NCI-H1092 (cell line): ENCODE measurements at places on chromosomes 2 and 18.

DNA sequence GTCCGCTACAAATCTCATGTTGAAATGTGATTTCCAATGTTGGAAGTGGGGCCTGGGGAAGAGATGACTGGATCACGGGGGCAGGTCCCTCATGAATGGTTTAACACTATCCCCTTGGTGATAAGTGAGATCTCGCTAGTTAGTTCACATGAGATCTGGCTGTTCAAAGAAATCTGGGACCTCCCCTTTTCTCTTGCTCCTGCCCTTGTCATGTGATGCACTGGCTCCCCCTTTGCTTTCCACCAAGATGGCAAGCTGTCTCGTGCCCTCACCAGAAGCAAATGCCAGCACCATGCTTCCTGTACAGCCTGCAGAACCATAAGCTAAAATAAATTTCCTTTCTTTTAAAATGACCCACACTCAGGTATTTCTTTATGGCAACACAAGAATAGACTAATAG lies 57.3 kb upstream of the C2orf15 start:
- DNase-seq = no peak

DNA sequence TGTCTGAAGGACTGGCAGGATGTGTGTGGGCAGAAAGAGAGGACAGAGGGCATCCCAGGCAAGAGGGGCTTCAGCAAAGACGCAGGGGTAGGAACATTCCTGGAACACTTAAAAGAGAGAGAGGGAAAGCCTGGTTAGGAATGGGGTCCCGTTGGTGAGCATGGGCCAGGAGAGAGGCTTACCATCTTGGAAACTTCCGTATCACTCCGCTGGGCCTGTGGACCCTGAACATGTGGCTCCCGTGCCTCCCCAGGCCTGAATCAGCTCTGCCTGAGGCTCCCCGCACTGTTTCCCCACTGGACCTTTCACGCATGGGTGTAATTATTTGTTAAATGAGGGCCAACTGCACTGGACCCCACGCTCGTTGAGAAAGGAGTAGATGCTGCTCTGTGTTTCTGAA lies 191.1 kb upstream of the GLI2 start:
- no peak for DNase-seq

- no peak for DNase-seq
These were observed 71.8 kb downstream of the MGAT5 start for GRCh38 chr2:134325696-134326095.

- no peak for DNase-seq
These were observed 98.9 kb downstream of the MYT1L start for GRCh38 chr2:2232167-2232566.

GRCh38 chr18:54169431-54170403 lies 54.8 kb downstream of the MBD2 start:
- no peak for DNase-seq

GRCh38 chr2:32355976-32356680 lies 695 bp upstream of the BIRC6 start:
- no peak for DNase-seq

DNA sequence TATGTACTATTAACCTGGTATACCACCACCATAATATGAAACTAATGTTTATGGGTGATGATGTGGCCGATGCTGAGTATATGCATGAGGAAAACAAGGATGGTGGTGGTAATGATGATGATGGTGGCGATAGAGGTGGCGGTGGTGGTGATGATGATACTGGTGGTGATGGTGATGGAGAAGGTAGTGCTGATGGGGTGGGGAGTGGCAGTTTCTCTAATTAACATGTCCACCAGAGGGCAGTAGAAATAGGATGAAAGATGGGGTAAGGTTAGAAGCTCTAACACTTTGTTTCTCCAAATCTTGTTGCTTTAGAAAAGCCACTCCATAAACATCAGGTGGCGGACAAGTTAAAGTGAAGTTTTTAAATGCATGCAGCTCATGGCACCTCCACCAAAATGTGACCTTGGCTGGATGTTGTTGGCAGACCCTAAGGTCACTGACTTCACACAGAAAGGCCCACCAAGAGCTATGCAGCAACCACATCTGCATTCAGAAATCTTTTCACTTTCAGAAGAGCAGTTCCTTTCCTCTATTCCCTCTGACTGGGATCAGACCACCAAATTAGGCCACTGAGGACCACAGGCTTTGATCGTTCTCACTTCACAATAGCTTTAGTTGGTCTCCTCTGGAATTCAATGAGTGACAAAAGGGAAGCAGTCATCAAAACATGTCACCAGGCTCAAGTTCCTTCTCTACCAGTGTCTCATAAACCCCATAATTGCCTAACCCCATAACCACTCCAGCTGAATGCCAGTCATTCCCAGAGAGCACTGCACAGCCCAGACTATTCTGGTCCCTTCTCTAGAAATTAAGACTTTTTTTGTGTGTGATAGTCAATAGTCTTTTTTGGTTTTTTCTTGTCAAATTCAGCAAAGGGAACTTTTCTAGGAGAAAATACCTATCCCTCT lies 7.5 kb upstream of the BCL11A start:
- DNase-seq = no peak

DNA sequence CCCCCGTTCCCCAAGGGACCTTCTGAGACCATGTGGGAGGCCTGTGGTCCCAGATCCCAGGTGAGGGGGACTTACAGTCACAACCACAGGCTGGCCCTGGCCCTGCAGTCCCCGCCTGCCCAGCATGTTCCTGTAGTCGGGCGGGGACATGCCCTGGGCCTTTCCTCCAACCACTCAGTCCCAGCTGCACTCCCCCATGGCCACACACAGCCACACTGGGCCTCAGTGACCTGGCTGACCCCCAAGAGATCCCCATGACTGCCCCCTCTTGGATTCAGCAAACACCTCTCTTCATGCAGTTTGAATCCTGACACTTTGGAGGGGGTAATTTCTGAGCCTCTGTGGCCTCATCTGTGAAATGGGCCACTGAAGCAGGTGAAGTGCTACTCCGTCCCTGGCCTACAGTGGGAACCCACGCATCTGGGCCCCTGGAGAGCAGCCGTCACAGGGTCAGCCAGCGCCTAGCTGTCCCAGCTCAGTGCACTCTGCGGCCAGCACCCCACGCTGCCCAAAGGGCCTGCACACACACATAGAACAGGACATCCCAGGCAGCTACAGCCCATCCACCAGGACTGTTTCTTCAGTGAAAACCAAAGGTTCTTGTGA lies 12.7 kb upstream of the ARHGEF4 start:
- no peak for DNase-seq

GRCh38 chr2:2229626-2230432 lies 101.2 kb downstream of the MYT1L start:
- no peak for DNase-seq

DNA sequence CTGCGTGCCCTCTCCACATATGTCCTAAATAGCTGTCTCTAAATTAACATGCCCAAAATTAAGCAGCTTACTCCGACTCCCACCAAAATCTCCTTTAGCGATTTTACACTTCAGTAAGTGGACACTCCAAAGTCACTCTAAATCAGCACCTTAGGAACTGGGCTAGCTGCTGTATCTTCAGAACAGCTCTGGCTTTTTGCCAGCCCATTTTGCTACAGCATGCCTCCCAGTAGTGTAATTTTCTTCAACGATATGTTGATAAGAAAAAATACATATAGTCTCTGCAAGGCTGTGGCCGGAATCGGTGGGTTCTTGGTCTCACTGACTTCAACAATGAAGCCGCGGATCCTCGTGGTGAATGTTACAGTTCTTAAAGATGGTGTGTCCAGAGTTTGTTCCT lies 291.8 kb upstream of the RGPD4 start:
- no peak for DNase-seq

DNA sequence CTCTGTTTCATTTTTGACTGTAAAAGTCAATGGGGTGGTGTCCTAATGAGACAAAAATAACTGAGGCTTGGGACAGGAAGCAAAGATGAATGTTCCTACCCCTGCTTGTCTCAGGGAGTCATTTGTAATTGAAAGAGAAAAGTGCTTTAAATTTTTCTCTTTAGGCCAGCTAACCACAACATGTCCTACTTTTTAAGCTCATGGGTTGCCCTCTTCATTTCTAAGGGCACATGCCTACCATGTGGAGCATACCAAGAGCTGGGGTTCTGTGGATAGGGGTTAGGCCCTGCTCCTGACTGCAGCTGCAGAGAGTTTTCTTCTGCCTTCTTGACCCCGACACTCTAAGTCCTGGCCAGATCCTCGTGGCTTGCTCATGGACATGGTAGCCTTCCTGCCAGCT lies 96.8 kb upstream of the ARL4C start:
- DNase-seq = no peak

GRCh38 chr2:26491563-26492167 lies 13.7 kb upstream of the OTOF start:
- no peak for DNase-seq

- no peak for DNase-seq
These were observed 44.5 kb downstream of the USP34 start for GRCh38 chr2:61426267-61426897.

GRCh38 chr2:70645733-70646419 lies 92.2 kb upstream of the TGFA start:
- no peak for DNase-seq

DNA sequence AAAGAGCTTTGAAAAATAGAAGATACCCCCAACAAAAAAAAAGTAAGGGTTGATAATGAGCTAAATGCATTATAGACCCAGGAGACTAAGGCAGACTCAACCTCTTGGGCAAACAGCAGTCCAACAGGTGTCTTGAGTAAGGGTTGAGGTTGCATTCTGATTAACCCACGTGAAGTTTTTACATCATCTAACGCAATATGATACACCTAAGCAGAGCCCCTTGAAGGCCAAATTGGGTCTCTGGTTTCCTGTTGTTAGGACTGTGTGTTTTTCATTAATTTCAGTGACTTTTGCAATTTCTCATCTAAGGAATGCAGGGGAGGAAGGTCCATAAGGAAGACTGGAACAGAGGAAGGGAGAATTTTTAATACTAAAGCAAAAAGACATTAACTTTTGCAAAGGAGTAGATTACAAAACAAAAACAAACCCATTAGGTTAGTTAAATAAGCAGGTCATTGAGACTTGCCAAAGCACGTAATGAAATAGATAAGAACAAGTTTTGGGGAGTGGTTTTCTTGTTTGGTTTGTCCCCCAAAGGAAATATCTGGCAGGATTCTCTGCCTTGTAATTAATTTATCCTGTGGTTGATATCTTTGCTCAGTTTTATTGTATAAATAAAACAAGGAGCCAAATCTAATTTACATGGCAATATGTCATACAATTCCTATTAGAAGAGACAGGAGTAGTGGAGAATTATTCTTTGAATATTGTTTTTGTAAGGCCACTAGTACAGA lies 244.3 kb downstream of the ETAA1 start:
- no peak for DNase-seq

GRCh38 chr18:8871489-8871888 lies 166.1 kb downstream of the MTCL1 start:
- no peak for DNase-seq

DNA sequence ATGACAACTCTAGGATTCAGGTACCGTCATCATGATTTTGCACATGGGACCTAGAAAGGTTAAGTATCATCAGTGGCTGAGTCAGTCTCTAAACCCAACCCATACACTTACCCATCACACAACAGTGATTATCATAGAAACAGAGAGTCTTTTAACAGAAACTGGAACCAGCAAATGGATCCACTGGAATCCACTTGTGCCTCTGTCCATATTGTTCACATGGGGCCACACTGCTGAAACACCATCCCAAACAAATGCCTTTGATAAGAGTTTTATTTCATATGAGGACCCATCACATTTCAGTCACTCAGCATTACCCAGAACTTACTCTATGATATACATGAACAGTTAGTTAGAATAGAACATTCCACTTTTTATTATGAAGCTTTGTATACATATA lies 430.0 kb downstream of the STK39 start:
- DNase-seq = no peak

GRCh38 chr2:64326578-64327050 lies 127.3 kb upstream of the LGALSL start:
- DNase-seq = no peak

- DNase-seq = no peak
These were observed 21.1 kb downstream of the MBP start for GRCh38 chr18:77111449-77111848.

DNA sequence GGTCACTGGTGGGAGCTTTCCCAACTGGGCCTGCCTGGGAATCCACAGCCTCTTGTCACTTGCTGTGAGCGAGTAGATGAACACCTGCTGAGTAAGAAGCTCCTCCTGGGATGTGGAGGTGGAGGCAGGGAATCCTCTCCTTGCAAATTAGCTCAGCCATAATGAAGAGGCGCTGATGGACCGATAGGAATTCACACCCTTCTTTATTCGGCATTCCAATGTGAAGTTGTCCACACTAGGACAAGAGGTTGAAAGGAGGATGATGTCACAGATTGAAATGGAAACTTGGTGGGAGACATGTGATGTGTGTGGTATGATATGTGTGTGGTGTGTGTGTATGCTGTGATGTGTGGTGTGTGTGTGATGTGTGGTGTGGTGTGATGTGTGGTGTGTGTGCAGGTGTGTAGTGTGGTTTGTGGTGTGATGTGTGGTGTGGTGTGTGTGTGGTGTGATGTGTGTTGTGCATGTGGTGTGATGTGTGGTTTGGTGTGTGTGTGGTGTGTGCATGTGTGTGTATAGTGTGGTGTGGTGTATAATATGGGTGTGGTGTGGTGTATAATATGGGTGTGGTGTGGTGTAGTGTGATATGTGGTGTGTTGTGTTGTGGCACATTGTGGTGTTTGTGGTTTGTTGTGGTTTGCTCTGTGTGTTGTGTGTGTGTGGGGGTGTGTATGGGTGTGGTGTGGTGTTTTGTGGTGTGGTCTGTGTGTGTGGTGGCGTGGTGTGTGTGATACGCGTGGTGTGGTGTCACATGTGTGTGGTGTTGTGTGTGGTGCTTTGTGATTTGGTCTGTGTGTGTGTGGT lies 216.4 kb downstream of the BCL2 start:
- DNase-seq = no peak

GRCh38 chr2:121662656-121663055 lies 13.4 kb upstream of the CLASP1 start:
- DNase-seq = no peak

GRCh38 chr2:165453561-165454094 lies 15.9 kb upstream of the CSRNP3 start:
- no peak for DNase-seq

GRCh38 chr2:181457741-181458425 lies 697 bp downstream of the ITGA4 start:
- DNase-seq = no peak

- DNase-seq = no peak
These were observed 72.5 kb downstream of the ACOXL start for GRCh38 chr2:110804915-110805314.

DNA sequence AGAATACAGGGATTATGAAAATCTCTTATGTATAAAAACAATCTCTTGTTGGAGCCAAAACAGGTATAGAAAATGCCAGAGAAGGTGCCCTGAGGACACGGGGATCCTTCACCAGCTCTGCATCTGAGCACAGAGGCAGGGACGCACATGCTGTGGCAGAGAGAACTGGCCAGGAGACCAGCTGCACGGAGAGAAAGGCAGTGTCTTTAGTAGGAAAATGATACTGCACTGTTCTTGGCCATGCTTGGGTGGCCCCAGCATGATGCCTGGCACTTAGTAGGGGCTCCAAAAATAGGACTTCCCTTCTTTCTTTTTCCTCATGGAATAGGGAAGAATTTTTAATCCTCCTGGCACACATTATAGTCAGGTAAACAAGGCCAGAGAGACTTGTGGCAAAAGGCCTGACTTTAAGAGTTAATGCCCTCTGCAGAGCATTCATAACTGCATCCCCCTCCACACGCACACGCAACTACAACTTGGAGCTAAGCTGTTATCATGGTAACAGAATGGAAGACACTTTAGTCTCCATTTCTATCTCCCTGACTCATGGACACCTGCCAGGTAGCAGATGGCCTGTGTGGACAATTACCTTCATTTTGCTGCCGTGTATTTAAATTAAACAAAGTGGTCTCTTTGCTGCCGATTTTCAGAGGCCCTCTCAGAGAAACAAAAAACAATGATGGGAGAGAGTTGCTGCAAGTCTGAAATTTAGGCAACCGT lies 59.7 kb upstream of the DNMT3A start:
- DNase-seq = peak; percentile 90
